Dermis blood vessel endothelial cell (primary cell): ENCODE measurements at places on chromosomes 6 and 20. TPM values are rescaled to one million over a fixed set of nuclear protein-coding genes. Genes with fewer than 3 reads are reported as not detected.
A peak's percentile ranks its signal among the peaks of the same experiment; 100 is the strongest.

GRCh38 chr6:56714982-56715456 lies 72.3 kb upstream of the DST start:
- DNase-seq = peak; percentile 95

GRCh38 chr6:210778-211374 lies 81.4 kb upstream of the DUSP22 start:
- no peak for DNase-seq

DNA sequence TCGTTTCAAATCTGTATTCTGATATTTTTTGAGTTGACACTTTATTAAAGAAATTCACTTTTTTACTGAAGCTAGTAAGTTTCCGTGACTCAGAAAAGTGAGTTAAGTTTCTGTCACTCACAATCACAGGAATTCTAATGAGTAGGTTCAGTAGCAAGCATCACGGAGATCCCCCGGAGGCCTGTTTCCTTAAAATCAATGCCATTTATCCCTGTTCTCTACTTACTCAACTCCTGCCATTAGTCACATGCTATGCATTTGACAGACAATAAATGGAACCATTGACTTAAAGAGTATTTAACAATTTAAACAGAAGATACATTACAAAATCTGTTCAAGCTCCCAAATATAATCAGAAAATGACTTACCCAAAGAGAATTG lies 9.1 kb downstream of the SLC18B1 start:
- no peak for DNase-seq

GRCh38 chr6:16832721-16833120 lies 71.5 kb upstream of the ATXN1 start:
- no peak for DNase-seq

GRCh38 chr6:5205035-5205507 lies 55.7 kb downstream of the LYRM4 start:
- DNase-seq = peak; percentile 76

The HNF4A gene
- total RNA-seq = not detected in 2 replicates

The CALHM4 gene
- not detected in 2 replicates for total RNA-seq

The RAMACL gene
- total RNA-seq = 2.9 and 6.6 TPM in 2 replicates
